Thoracic aorta (tissue), 2 donors: ENCODE measurements at places on chromosomes 5 and 9. TPM values are rescaled to one million over a fixed set of nuclear protein-coding genes. Genes with fewer than 3 reads are reported as not detected.

DNA sequence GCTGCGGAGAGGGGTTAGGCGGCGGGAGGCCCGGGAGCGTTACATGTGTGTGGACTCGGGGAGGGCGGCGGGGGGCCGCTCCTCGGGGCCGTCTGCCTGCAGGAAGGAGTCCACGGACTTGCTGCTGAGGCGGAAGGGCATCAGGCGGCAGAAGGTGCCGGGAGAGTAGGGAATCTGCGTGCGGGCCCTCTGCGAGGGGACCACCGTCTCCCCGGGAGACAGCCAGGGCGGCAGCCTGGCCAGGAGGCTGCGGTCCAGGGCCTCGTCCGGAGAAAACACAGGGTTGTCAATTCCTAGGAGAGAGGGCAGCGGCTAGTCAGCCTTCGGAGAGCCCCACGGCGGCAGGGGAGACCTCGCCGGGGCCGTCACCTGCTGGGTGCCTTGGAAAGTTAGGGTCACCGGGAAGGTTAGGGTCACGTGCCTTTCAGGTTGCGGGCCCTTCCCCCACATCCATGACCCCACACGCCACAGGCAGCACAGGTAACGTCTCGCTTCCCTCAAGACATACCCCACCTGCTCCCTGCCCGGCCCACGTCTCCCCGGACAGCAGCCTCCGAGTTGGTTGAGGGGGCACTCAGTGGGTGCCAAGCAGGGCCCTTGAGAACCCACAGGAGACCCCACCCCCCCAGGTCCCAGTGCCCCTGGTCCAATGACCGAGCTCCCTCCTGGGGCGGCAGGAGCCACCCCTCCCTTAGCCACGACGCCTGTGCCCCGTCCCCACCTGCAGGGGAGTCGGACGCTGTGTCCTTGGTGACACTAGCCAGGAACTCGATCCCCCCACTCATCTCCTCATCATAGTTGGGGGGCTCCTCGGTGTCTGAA lies 32.1 kb downstream of the EXOC3 start:
- DNase-seq, result no peak

DNA sequence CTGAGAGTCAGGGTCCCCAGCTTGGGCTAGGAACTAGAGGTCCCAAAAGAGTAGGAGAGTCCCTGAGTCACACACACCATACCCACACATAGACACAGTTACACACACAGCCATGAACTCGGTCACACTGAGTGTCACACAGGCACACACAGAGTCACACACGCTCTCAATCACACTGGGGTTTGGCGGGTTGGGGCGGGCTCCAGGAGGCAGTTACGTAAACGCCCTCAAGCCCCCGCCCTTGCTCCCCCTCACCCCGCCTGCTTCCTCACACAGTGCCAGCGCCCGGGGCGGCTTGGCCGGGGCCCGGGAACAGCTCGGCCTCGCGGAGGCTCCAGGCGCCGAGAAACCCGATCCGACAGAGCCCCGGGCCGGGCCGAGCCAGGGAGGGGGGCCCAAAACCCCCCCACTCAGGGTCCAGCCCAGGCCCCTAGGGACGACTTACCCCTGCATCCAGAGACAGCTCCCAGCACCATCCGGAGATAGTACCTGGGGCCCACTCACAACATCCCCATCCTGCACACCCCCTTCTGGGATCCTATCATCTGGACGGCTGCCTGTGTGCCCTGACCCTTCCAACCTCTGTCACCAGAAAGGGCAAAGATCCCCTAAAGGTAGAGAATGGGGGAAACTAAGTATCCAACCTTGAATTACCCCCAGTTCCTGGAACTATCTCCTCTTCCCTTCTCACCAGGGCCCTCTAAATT lies 3.5 kb upstream of the CNTFR start:
- peak; percentile 44 for DNase-seq

GRCh38 chr9:70192707-70193106 lies 66.1 kb upstream of the SMC5 start:
- DNase-seq, result no peak

GRCh38 chr5:1380011-1380817 lies 35.3 kb upstream of the CLPTM1L start:
- no peak for DNase-seq

GRCh38 chr5:54719384-54720283 lies 202.1 kb downstream of the SNX18 start:
- DNase-seq, result peak; percentile 55

- DNase-seq, result no peak
Observed at GRCh38 chr5:38707352-38708210, 138.2 kb upstream of the OSMR start.

DNA sequence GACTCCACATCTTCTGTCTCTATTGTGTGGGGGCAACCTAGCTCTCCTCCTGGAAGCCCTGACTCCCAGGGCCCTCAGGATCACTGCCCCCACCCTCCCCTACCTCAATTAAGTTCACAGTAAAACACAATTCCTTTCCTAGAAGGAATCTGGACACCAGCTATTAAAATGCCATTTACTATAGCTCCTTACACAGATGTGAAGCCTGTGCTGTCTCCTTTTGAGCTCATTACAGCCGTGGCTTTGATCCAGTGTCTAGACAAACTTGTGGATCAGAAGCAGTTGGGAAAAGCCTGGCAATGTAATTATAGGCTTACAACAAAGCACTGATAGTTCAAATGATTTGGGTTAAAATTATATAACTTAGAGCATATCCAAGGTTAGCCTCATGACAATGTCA lies 107.0 kb upstream of the SMIM23 start:
- no peak for DNase-seq

DNA sequence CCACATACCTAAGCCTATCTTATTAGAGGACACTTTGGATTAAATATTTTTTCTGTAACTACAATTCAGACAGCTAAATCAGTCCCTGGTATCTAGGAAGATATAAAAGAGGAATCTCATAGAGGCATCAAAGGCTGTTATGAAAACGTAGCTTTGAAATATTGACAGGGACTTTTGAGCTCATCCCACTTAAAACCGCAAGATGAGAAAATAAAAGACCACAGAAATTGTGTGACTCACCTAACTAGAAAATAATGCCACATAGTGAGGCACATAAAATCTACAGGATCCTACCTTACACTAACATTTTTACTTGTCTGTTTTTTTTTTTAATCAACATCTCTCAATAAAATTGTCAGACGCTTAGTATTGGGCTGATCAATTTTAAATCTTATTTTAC lies 686.5 kb upstream of the COX7C start:
- no peak for DNase-seq

- peak; percentile 43 for DNase-seq
Observed at GRCh38 chr5:140261403-140262171, 41.3 kb downstream of the PFDN1 start.

DNA sequence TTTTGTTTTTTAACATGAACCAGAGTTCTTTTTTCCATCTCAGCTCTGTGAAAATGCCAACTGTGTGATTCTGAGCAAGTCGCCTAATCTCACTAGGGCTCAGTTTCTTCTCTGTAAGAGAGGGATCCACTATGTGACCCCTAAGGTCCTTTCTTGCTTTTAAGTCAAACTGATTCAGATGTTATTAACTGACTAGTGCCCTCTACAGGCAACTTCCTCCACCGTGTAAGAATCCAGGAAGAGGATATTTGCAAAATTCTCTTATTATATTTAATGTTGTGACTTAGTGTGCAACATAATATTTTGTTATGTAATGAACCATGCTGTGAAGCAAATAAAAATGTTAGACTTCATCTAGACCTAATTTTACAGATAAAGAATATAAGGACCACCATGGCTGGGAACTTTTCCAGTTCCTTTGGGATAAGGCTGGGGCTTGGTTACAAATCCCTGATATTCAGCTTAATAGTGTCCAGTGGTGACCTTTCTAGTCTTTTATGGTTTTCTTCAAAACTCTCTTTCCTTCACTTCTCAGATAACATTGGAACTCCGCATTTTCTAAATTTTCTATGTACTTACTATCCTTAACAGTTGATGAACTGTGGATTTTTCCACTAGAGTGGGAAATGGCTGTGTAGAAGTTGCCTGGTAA lies 244.7 kb downstream of the PIK3R1 start:
- DNase-seq, result no peak

DNA sequence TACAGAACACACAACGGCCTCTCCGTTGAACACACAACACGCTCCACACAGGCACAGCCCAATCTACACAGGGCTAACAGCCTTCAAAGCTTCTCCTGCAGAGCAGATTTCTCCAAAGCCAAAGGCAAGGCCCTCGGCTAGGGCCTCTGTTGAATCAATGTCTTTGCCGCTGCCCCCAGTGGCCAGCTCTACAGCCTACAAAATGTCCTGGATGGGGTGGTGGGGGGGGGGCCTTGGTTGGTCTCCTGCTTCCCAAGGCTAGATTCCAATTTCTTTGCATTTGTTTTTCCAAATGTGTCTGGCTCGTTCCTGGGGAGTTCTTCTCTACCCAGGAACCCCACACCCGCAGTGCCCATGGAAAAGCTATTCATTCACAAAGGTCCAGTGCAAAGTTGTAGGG lies 167.2 kb downstream of the PAX5 start:
- DNase-seq, result no peak

GRCh38 chr9:19946441-19947109 lies 157.7 kb upstream of the SLC24A2 start:
- no peak for DNase-seq

- DNase-seq, result no peak
Observed at GRCh38 chr9:128408963-128409431, 11.7 kb upstream of the CERCAM start.

- no peak for DNase-seq
Observed at GRCh38 chr9:132630811-132631210, 39.0 kb downstream of the DDX31 start.

DNA sequence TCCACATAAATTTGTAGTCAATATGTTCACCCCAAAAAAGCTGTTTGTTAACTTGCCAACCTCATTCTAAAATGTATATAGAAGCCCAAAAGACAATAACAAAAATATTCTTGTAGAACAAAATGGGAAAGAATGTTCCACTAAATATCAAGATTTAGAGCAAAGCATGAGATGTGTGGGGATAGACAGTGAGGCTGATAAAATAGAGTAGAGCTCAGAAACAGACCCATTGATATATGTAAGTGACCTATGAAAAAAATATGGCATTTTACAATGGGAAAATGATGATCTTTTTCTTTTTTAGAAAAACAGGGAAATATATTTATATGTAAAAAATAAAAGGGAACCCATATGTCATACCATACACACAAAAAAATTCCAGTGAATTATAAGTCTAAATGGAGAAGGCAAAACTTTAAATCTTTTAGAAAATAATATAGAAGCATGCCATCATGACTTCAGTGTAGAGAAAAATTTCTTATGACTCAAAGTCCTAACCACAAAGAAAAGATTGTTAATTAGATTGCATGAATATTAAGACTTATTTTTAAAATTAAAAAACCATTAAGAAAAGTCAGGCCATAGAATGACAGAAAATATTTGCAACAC lies 6.6 kb upstream of the IFNB1 start:
- DNase-seq, result no peak

DNA sequence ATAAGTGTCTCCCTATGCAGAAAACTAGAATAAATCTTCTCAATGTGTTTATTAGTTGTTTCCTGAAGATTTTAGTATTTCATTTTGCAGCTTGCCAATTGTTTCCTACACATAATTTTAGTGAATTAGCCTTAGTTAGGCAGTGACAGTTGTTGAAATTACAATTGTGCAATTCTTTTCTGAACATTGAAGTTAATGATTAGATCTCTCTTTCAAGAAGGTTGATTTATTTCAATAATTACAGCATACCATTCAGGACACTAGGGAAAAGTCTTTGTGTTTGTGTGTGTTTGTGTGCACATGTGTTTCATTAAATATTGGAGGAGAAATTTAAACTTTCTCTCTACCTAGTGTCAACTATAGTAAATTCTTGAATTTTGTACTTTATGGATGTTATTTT lies 199.6 kb upstream of the MPDZ start:
- DNase-seq, result no peak

- no peak for DNase-seq
Observed at GRCh38 chr5:174567506-174568141, 156.8 kb upstream of the MSX2 start.

- no peak for DNase-seq
Observed at GRCh38 chr5:78622302-78622971, 26.1 kb downstream of the LHFPL2 start.

DNA sequence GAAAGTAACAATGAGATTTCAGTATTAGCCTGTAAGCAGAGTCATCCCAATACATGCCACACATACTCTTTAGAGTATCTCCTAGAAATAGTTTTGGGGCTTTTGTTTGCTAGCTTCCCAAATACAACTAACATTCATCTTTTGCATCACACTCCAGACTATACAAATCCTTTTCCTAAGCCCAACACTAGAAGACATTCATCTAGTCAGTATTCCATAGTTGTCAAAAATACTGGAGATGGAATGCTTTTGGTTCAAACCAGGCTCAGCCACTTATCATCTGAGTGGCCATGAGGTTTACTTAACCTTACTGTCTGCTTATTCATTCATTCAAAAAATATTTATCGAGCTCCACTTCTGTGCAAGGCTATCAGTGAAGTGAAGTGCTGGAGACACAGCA lies 205.1 kb upstream of the SGCD start:
- no peak for DNase-seq

GRCh38 chr9:118563677-118564076 lies 805.6 kb downstream of the BRINP1 start:
- no peak for DNase-seq

DNA sequence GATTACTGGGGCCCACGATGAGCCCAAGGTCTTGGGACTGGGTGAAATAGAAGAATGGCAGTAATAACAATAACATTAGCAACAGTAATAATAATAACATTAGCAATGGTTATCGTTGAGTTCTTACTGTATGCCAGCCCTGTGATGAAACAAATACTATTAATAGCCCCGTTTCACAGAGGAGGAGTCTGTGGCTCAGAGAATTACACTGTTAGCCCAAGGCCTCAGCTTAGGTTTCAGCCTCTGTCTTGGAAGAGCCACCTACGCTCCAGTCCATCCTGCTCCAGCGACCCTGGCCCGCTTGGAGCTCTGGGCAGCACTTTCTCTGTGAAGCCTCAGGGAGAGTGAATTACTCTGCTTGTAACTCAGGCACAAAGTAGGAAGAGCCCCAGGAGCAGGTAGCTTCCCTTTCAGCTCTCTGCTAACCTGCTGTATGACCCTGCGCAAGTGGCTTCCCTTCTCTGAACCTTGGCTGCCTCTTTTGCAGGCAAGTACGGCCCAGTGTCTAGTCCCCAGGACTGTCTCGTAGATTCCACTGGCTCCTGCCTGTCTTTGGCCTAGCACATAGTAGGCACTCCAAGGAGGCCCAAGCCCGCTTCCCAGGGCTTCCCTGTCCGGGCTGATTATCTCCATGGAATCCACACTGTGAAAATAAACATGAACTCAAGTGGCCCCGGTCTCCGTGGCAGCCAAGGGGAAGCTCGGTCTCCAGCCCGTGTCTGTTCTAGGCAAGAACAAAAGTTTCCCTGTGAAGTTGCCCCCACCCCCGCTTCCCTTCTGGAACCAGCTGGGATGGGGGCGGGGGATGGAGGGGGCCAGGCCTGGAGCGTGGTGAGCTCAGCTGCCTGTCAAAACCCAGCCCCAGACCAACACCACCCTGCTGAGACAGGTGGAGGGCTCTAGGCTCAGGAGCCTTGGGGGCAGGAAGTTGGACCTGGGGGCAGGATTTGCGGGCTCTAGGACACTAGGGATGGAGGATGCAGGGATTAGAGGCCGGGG lies 26.2 kb upstream of the LMX1B start:
- no peak for DNase-seq

TMEM252 gene
- not detected for total RNA-seq

ARL14EPL gene
- 1.7 TPM for total RNA-seq

EQTN gene
- total RNA-seq, result not detected

GLDC gene
- total RNA-seq, result 3.0 TPM

TUSC1 gene
- 42.1 TPM for total RNA-seq

SLC25A2 gene
- total RNA-seq, result 2.0 TPM

NUTM2F gene
- not detected for total RNA-seq

FAM170A gene
- 2.2 TPM for total RNA-seq

ZDHHC12 gene
- 70.3 TPM for total RNA-seq

SVEP1 gene
- total RNA-seq, result 32.0 TPM

BAAT gene
- 0.92 TPM for total RNA-seq

CCDC180 gene
- 5.8 TPM for total RNA-seq

CDC20B gene
- not detected for total RNA-seq
